ENCODE measurements at places on chromosomes 1 and 21. TPM values are rescaled to one million over a fixed set of nuclear protein-coding genes. Genes with fewer than 3 reads are reported as not detected.

Gene RPL11
- total RNA-seq = 1,398 TPM

Gene BCAS2
- total RNA-seq = 82.3 TPM

Gene SLC22A15
- 0.60 TPM for total RNA-seq

Gene ADAMTS4
- 5.2 TPM for total RNA-seq

Gene KRTAP12-2
- not detected for total RNA-seq

Gene RIMKLA
- 0.88 TPM for total RNA-seq

Gene SNX7
- total RNA-seq = 114 TPM

Gene ADAM30
- total RNA-seq = not detected

Gene FAM89A
- 20.7 TPM for total RNA-seq

Gene LRRC71
- not detected for total RNA-seq

Gene RHD
- not detected for total RNA-seq

Gene CENPL
- 39.3 TPM for total RNA-seq

Gene CNTN2
- total RNA-seq = not detected

Gene KRTAP27-1
- not detected for total RNA-seq

All from RPMI7951 (cell line).